ENCODE measurements at places on chromosomes 11 and 22. TPM values are rescaled to one million over a fixed set of nuclear protein-coding genes. Genes with fewer than 3 reads are reported as not detected.

DNA sequence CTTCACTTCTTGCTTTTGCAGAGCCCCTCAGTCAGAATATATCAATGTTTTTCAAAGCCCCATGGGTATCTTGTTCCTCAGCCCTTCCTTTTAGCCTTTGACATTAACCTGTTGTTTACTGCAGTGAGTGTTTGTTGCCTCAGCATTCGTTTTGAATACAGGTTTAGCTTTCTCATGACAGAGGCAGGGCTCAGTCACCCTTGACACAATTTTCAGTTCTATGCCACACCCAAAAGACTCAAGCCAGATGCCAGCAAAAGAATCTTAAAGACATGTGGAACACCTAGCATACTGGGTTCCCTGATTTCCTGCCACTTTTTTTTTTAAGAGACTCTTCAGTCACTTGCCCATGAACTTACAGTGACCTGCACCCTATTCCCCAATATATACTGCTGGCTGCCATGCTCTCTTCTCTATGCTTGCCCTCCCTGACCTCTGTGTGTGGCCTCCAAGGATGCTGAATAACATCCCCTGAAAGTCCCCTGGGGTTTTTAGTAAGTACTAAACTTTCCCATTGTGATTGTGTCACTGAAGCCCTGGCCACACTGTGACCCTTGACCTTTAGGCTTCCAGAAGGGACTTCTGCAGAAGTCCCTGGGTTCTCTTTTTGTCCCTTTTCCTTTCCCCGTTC is 1225.5 kb downstream of the TBC1D22A start:
- no peak for DNase-seq

DNA sequence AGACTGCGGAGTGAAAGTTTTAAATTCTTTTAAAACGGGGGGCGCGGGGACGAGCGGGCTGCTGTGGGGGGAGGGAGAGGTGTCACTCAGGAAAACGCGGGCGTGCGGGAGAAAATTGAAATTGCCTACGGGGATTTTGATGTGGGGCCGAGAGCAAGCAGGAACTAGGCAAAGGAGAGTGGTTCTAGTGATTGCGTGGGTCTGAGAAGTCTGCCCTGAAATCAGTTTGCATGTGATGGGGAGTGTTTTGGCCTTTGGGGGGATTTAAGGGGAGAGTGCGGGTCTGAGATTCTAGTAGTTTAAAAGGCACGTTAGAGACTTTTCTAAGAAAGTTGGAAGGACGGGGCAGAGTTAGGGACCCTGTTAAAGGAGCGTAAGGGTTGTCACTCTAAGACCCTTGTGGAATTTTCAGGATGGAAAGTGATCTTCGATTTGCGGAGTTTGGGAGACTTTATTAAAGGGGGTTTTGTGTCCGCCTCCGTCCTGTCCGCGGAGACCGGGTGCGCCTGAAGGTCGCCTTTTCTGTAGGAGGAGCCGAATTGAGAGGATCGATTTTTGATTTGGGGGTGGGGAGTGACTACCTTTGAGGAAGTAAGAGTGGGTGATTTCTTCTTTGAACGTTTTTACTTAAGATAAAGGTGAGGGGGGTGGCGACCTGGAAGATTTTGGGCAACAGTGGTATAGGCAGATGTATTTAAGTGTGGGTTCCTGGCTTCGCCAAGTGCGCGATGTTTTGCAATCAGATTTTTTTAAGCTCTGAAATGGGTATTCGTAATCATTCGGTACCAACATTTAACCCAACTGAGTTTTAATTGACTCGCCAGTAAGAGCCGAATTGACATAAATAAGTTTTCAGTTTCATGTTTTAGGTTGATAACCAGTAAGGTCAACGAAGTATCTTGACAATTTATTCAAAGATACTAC is 1.1 kb downstream of the EED start:
- no peak for DNase-seq

GRCh38 chr22:17664414-17665055 is 26.0 kb downstream of the BCL2L13 start:
- no peak for DNase-seq

- peak; percentile 10 for DNase-seq
Observed at GRCh38 chr11:9313648-9314290, 624 bp downstream of the TMEM41B start.

DNA sequence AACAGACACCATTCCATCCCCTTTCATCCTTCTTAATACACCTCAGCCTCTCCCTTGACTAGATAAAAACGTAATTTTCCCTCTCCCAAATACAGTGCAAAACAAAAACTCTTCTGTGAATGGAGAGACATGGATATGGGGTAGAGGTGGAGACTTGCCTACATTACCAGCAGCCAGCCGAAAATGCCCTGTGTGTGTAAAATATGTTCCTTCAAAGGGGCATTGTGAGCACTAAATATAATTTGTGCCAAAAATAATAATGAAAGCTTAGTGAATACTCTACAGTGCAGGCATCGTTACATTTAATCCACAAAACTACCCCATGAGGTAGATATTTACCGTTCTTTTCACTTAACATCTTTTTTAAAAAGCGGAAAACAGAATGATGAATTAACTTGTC is 1.0 kb upstream of the TRIM44 start:
- peak; percentile 44 for DNase-seq

- no peak for DNase-seq
Observed at GRCh38 chr22:32338757-32339156, 18.9 kb upstream of the RFPL3 start.

- no peak for DNase-seq
Observed at GRCh38 chr11:95566211-95566610, 223.4 kb downstream of the FAM76B start.

DNA sequence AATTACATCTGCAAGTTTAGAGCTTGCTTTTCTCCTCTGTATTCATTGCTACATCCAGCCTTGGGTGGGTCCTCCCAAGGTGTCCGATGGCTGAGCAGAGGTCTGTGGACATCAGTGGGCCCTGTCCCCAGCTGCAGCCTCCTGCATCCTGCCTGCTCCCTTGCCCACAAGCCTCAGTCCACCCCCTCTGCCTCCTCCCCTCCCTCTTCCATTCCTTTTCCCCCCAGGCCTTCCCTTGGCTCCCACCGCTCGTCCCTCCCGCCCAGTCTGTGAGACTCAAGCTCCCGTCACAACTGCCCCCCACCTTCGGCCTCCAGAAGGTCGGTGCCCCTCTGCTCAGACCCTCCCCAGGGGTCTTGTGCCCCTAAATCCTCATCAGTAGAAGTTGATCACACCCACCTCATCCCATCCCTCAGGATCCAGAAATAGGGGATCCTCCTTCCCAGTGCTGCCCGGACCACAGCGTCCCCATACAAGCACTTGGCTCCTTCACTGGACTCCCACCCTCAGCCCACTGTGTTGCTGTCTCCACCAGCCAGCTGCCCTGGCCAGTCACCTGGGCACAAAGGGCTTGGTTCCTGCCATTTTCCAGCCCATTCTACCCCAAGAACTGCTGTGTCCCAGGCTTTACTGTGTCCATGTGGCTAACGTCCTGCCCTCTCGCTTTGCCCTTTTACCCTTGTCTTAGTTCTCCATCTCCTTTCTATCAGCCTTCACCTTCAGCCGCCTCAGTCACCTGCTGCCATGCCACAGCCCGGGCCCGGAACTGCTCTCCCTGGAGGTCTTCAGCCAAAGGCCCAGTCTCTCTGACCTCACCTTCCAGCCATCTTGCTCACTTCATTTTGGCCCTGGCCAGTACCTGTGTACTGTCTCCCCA is 2.2 kb upstream of the OMP start:
- DNase-seq, result no peak

GRCh38 chr11:11789735-11790369 is 51.9 kb upstream of the USP47 start:
- no peak for DNase-seq

DNA sequence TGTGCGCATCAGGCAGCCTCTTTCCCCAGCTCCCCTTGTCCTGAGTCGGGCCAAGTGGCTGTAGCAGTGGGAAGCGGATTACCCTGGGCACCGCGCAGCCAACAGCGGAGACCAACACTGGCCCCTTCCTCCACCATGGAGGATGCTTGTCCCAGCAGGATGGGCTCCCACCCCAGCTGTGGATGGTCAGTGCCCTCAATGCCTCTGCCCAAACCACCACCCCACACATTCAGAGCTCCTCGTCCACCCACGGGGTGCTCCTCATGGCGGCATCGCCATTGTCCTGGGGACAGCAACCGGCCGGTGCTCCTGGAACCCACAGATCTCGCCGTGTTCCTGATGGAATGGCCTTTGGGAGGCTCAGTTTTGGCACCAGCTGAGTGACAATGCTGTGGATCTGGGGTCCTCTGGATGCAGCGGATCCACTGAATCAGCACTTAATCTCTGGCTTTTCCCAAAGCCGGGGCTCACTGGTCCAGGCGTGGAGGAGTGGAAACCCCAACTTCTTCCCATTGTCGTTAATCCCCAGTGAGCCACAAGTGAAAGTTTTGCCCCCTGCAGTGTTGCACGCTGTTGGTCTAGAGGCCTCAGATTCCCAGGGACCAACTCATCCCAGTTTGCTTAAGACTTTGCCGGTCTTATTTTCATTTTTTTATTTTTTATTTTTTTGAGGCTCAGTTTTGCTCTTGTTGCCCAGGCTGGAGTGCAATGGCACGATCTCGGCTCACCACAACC is 4.1 kb upstream of the B4GALNT4 start:
- no peak for DNase-seq

DNA sequence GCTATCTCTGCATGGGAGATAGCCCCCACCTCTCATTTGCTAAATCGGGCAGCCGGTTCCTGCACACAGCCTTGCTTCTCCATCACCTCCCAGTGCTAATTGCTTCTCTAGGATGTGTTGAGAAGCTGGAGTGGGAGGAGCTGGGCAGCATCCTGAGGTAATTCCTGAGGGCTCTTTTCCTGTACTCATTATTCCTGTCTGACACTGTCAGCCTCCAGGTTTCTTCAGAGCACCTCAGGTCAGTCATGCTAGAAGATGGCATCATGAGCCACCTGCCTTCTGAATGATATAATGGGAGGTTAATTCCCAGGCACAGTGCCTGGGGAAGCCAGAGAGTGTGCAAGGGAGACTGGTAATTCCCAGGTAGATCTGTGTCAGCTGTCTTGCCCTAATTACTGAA is 133.0 kb downstream of the RAB38 start:
- no peak for DNase-seq

DNA sequence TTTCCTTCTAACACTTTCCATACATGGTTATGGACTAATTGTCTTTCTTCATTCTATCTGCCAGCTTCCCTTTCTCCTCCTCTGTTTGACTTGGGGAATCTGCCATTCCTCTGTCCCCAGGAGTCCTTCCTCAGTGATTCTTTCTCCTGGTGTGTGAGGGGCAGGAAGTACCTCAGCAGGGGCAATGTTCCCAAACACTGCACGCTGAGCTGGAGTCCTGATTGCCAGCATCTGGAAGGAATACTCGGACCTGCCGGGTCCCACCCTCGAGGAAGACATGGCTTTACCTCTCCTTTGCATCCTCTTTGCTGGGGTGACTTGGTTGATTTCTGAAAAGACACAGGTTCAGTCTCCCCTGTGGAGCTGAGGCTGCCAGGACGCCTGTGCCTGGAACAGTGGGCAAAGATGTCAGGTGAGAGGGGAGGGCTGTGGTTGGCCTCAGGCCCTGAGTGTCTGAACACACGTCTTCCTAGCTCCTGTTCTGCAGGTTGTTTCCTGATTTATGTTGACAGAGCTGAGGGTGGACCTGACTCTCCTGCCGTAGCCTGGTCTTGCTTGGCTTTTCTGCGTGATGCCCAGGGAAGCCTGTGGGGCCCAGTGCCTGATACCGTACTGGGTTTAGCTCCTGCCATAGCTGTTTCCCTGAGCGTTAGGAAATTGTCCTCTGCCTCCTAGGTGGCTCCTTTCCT is 4.3 kb downstream of the COX8A start:
- DNase-seq, result no peak

DNA sequence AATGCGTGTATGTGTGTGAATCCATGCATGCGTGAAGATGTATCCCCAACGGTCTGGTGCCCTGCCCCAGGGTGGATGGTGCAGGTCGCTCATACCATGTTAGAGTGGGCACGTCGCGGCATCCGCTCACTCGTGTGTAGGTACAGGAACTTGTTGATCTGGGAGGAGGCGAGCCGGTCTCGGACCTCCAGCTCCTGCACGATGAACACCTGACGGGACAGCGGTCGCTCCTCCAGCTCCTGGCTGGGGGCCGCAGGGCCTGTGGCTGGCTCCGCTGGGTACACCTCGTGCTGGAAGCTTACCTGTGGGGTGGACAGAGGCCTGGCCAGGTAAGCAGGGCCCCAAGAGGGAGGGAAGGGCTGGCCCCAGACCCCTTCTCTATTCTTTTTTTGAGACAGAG is 18.5 kb downstream of the ATG2A start:
- DNase-seq, result no peak

GRCh38 chr11:107777110-107777509 is 65.3 kb upstream of the SLN start:
- no peak for DNase-seq

CD151 gene
- total RNA-seq, result 36.7 TPM

NEFH gene
- total RNA-seq, result 0.73 TPM

ADM2 gene
- 0.09 TPM for total RNA-seq

BIK gene
- total RNA-seq, result 0.91 TPM
